Activated naive CD4-positive, alpha-beta T cell treated with Interleukin-2 at 50 U/mL for 16 hours (primary cell): ENCODE measurements at places on chromosomes 1 and 21.

DNA sequence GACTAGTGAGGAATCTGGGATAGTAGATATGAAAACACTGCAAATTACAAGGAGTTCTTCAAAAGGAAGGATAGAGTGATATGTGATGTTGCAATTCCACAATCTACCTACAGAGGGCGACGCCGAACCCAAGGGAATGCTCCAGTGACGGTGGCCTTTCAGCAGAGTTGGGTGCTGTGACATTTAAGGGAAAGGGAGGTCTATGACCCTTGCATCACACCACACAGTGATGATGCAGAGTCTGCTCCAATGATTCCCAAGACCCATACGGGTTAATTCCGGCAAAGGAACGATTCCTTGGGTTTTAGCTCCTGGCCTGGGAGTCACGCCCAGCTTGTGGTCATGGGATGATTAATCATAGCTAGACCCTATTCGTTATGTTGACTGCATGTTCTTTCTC is 123.0 kb upstream of the IGSF21 start:
- no peak for DNase-seq

- DNase-seq: no peak
These were observed 642.0 kb upstream of the PTBP2 start for GRCh38 chr1:96079581-96079980.

DNA sequence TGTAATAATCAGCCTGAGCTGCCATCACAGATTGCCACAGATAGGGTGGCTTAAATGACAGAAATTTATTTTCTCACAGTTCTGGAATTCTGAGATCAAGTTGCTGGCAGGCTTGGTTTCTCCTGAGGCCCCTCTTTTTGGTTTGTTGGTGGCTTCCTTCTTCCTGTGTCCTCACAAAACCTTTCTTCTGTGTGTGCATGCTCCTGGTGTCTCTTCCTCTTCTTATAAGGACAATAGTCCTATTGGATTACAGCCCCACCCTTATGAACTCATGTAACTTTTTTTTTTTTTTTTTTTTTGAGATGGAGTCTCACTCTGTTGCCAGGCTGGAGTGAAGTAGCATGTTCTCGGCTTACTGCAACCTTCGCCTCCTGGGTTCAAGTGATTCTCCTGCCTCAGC is 41.0 kb upstream of the F3 start:
- DNase-seq: no peak

DNA sequence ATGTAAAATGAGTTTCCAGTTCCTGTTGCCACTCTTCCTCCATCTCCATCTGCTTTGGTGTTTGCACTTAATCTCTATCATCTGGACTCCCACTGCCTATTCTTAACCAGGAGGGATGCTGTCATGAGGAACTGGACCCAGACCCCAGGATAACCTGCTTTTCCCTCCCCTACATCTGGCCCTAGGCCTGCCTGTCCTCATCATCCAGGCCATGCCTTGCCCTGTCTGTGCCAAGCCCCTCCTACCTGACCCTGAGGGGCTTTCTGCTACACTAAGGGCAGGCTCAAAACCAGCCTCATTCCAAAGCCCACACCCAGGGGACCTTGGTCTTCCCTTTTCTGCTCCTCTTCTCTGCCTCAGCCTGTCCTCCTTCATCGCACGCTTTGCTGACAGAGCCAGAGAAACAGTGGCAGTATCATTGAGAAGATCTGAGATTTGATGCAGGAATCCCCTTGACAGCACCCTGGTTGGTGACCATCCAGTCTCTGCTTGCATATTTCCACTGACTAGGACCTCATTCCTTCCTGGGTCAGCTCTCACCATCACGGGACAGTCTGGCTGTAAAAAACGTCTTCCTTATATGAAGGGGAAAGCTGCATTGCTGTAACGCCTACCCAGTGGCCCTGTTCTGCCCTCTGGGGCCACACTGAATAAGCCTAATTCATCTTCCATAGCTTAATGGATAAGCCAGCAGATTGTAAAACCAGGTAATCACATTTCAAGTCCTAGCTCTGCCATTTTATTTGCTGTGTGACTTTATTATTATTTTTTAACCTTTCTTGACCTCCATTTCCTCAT is 38.8 kb downstream of the PLXNA2 start:
- no peak for DNase-seq
